CD4-positive, alpha-beta T cell treated with Interleukin-2 at 100 ng/mL for 4 hours (primary cell): ENCODE measurements at places on chromosomes 12 and 14.

DNA sequence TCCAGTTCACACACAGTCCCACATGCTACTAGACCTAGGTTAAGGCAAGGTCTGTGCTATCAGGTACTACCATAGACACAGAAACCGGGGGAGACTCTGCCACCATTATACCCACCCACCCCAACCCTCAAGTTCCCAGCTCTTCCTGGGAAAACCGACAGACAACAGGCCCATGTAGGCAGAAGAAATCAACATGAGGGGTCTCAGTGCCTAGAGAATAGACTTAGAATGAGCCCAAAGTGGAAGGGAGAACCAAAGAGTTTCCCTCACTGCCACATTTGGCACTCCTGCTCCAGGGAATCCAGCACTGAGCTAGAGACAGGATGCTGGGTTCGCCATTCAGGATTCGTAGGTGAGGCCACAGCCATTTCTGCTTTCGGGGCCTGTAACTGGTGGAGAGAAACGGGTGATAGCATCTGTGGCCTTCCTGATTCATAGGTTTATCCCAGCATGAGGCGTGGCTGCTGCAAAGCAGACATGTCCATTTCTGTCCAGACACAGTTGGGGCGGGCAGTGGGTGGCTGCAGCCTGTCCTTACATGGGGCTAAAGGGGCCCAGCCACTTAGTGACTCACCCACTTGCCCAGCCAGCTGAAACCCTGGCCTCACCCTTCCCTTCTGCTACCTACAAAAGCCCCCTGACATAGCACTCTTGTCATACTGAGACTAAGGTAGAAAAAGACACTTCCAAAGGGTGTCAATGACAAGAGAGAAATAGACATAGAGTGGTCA, 69.4 kb downstream of the IRF2BPL start:
- no peak for DNase-seq

DNA sequence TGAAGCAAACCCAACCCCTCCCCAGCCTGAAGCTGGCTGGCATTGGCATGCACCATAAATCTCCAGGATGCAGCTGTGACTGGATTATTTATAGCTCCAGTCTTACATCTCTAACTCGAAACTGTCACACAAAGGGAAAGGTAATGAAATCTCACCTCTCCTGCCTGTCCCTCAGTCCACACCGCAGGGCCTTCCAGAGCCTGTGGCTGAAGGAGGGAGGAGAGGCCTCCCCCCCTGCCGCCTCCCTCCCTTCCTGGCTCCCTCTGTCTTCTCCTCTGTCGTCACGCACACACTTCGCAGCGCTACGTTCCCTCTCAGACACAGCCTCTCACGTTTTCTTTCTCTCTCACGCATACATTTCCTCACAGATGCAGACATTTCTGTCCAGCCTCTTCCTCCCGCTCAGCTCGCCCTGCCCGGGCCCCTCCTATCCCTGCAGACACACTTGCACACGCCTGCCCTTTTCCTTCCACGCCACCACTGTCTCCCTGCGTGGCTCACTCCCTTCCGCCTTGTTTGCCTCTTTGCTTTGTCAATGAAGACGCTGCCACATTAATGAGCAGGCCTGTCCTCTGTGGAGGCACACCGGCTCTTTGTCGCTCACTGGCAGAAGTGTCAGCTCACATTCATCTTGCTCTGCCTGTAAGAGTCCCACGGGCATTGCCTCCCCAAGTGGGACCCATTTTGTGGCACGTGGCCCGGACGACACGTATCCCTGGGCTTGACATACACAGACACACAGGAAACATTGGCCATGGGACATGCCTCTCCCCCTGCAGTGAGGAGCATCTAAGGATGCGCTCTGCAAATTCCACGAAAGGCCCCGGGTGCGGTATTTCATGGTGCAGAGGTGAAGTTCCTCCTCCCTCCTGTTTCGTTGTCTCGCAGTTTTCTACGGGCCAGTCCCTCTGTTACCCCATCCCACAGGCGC, 27.9 kb downstream of the IRF2BPL start:
- no peak for DNase-seq

DNA sequence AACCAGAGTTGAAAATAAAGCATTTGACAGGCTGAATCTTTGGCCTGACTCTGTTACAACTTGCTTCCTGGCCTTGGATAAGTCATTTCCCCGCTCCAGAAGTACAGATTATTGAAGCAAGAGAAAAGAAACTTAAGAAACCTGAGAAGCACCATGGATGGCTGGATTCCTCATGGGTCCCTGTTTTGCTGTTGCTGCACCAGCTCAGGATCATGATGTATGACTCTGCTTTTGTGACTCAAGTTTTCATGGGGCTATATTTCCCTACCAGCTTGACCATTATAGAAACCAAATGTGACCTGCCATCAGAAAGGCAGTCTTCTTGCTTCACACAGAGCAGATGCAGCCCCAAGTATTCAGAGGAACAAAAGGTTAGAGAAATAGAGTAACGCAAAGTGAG, 921.8 kb downstream of the BCL11B start:
- no peak for DNase-seq

- no peak for DNase-seq
Measured at GRCh38 chr12:83629931-83630330, 943.2 kb downstream of the TMTC2 start.

- no peak for DNase-seq
Measured at GRCh38 chr12:102955926-102956737, 1.3 kb upstream of the ASCL1 start.

DNA sequence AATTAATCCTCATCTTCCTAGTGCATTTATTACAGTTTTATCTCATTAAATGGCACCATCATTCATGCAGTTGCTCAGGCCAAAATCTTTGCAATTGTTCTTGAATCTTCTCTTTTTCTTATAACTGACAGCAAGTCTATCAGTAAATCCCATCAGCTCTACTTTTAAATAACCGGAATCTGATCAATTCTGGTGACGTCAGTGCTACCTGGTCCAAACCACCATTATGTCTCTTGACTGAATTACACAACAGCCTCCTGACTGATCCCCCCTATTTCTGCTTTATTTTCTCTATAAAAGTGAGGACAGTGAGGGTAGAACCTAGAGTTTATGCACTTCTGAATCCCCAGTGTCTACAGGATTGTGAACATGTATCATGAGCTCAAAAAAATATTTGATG, 787.4 kb downstream of the AACS start:
- no peak for DNase-seq

DNA sequence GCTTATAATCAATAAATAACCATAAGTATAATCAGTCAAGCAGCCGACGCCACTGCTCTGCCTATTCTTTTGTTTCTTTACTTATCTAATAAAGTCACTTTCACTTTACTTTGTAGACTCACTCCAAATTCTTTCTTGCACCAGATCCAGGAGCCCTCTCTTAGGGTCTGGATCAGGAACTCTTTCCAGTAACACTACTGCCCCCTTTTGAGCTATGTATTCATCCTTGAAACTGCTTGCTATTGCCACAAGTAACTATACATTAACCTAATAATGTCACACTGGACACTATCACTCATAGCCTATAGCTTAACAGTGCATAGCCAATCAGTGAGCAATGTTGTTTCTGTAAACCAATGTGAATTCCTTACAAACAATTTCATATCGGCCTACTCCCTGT, 2.8 kb upstream of the NID2 start:
- DNase-seq, result no peak

DNA sequence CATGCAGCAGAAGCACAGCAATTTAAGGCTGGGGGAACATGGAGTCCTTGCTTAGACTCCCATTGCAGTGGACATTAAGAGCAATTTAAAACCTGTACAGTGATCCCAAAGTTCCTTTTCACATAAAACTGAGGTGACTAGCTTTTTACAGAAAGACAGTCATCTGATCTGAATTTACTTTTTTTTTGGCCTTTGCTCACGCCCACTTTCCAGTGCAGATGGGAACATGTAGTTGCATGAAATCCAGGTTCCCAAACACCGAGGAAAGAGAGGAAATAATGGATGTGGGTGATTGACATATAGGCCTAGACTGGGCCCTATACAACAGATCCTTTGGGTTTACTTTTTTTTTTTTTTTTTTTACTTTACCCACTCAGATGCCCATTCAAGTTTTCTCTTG, 126.4 kb upstream of the PTPRB start:
- no peak for DNase-seq

GRCh38 chr14:75960231-75960630, 21.6 kb downstream of the TGFB3 start:
- DNase-seq, result no peak

- DNase-seq, result no peak
Measured at GRCh38 chr14:100748944-100749343, 22.3 kb downstream of the DLK1 start.

DNA sequence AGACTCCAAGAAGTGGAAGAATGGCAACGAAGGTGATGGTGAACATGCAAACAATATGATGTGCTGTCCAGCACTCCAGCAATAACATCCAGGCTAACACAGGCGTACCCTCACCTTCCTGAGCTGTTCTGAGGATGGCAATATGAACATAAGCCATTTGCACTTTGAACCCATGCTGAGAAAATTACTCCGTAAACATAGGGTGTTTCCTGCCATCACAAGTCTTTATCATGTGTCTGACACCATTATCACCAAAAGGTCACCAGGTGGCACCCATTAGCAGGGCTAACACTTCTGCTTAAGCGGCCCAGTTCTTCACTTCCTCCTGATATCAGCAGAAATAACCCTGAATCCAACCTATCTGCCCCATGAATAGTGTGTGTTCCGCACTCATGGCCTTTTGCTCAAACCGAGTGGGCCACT, 482.8 kb downstream of the MED13L start:
- DNase-seq, result no peak

- no peak for DNase-seq
Measured at GRCh38 chr12:107228076-107228475, 134.7 kb upstream of the CRY1 start.
